ENCODE measurements at places on chromosomes 2 and 18.

DNA sequence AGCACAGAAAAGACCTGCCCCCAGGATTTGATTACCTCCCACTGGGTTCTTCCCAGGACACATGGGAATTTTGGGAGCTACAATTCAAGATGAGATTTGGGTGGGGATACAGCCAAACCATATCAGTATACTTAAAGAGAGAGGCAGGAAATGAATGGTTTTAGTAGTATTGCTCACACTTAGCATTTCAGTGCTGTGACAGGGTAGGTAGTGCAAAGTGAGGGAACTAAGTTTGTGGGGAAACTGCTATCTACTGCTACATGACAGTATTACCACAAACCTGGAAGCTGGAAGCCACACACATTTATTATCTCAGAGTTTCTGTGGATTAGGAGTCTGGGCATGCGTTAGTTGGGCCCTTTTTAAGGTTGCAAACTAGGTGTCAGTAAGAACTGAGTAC, 450.7 kb downstream of the LPIN1 start:
- DNase-seq = no peak

DNA sequence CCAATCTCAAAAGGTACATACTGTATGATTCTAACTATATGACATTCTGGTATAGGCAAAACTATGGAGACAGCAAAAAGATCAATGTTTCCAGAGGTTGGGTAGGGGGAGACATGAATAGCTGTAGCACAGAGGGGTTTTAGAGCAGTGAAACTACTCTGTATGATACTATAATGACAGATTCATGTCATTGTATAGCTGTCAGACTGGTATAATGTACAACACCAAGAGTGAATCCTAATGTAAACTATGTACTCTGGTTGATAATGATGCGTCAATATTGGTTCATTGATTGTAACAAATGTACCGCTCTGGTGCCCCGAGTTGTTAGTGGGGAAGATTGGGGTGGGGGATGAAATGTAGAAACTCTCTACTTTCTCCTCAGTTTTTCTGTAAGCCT, 172.4 kb upstream of the SPOPL start:
- no peak for DNase-seq

GRCh38 chr2:111884592-111884964, 585 bp upstream of the ANAPC1 start:
- DNase-seq = no peak

DNA sequence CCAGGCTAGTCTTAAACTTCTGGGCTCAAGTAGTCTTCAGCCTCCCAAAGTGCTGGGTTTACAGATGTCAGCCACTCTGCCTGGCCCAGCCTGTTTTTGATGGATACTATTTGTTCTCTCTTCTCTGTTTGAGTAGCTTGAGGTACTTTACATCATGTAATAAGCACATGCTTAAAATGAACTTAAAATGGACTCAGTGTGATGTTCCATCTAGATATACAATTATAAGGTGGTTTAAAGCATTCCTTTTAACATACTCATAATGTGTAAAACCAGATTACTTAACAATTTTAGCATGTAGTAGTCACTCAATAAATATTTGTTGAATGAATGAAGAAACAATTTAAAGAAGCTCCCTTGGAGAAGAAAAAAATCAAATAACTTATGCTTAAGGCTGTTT, 9.6 kb downstream of the PTPRM start:
- no peak for DNase-seq

DNA sequence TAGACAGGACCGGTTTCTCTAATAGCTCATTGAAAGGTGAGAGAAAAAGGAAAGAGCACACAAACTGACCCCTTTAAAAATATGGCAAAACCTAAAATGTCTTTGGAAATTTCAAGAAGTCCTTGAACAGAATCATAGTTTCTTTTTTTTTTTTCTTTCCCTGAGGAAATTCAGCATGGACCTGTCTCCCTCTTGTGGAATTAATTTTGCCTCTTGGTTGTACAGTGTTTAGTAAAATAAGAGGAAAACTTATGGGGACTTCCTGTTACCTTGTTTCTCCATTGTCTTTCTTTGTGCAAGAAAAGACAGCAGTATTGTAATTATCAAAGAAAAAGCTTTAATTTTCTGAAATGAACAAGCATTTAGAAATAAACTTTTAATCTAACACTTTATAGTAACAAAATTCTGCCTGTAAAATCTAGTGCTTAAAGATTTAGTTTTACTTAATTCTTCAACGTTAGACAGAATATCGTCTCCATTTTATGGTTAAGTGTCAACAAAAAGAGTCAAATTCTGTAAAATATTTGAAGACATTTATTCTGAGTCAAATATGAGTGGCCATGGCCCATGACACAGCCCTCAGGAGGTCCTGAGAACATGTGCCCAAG, 176.3 kb upstream of the NABP1 start:
- DNase-seq = no peak

DNA sequence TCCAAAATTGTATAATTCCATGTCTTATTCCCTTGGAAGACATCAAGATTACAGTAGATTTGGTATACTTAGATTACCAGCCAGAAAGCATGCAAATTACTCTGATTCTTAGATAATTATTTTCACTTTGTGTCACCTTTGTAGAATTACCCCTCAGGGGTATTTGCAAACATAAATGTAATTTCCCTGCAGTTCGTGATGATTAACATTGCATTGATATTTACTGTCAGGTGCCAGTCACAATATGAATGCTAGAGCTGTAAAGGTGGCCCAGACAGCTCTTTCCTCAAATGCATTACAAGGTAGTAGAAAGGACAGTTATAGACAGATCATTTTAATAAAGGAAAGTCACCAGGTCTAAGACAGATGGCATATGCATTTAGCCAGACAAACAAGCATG, 1537.5 kb upstream of the PIK3C3 start:
- DNase-seq = no peak

DNA sequence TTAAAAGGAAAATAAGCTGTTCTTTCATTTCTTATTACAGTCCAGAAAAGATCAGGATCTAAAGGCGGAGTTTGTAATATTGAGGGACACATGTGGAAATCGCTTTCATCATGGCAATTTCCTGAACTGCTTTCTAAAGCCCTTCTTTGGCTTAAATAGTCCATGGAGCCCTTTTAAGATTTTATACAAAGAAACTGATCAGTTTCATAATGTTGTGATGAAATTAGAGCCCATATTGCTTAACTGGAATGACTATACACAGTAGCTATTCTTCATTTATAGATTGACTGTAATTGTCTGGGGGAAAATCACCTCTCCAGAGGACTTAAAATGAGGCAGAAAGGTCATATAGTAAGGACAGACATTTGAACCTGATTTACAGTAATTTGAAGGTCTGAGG, 322.2 kb downstream of the ETAA1 start:
- no peak for DNase-seq
